Glutamatergic neuron (in vitro differentiated cells): ENCODE measurements at places on chromosomes 3 and 15. TPM values are rescaled to one million over a fixed set of nuclear protein-coding genes. Genes with fewer than 3 reads are reported as not detected.

DNA sequence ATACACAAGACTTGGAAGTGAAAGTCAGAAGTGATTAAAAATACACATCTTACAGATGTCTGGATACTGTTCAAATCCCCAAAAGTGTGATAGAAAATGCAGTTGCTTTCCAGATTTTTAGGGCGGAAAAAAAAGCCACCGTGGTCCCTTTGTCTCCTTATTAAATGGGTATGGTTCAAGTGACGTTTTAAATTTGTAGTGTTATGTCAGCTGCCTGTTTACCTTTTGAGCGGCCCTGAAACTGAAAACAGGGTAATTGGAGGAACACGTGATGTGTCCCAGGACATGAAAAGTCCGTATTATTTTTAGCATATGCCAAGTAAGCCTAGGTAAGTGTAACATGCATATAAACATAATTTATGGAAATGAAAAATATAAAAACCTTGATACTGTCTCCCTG is 109.0 kb upstream of the PDZRN3 start:
- DNase-seq = no peak

DNA sequence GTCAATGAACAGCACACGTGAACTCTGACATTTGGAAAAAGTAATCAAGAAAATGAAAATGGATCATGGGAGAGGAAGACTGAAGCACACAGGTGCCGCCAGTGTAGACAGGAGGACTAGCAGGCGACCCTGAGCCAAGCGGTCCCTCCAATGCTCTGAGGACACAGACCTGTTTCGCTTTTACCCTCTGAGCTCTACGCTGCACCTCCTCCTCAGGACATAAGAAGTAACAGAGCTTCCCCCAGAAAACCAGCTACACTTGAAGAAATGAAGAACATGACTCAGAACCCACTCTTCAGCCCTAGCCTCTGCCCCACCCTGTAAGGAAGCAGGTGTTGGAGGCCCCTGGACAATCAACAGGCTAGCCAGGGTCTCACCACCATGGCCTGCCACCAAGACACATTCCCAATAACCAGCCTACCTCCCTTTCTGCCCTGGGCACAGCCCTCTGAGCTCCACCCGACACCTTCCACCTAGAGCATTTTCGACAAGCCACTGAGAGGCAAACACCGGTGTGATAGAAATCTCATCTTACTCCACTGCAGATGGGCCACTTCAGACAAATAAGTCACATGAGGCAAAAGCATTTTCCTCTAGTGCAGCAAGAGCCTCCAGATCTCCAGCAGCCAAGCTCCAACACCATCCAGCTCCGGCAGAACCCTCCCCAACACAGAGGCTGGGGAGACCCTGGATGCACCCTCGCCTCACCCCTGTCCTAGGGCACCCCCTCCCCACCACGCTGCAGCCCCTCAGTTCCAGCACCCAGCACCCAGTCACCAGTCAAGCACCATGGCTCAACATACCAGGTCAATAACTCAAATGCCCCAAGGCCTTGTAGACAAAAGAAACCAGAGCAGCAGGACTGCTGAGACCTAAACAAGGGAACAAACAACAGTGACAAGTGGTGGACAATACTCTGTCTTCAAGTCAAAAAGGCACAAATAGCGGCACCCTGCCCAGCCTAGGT is 11.4 kb downstream of the FAM174B start:
- DNase-seq = no peak

GRCh38 chr3:115401298-115401697 is 222.0 kb upstream of the GAP43 start:
- no peak for DNase-seq

GRCh38 chr3:27185231-27185989 is 183.8 kb downstream of the NEK10 start:
- no peak for DNase-seq

The NANOGP8 gene
- 0.86 TPM for total RNA-seq

The CADPS gene
- total RNA-seq = 265 TPM

DNA sequence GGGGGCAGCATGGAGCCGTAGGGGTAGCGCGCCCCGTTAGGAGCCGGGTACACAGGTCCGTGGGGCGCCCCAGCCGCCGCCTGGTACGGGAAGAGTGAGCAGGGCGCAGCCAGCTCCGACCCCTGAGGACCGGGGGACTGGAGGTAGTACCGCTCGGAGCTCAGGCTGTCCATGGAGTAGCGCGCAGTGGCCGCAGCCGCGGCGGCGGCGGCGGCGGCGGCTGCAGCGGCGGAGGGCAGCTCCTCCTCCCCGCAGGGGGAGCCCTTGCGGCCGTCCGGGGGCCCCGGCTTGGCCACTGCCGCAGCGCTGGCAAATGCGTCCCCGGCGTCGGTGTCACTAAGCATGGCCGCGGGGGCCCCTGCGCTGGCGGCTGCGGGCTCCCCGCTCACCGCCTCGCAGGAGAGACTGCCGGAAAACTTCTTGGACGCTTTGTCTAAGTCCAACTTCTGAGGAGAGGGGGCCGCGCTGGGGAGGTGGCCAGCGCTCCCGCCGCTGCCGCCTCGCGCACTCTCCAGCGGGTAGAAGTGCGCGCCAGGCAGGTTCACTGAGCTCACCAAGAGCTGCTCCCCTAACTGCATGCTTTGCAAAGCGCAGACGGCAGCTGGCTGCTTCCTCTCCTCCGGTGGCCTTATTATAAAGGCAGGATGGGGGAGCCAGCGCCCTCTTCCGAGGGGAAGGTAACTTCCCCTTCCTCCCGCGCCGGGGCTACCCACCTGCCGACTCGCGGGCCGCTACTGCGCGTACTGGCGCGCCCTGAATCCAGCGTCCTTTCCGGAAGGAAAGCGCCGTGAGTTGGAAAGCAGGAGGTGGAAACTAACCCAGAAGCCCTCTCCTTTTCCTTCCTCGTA is at the start of gene EOMES:
Gene EOMES, minus strand, starts transcription at position 607 of the 848 bp plus-strand sequence. Its CDS starts 29 bp downstream, at position 578.
- DNase-seq = peak; percentile 70

- no peak for DNase-seq
Measured at GRCh38 chr3:59680919-59681318, 631.1 kb upstream of the CFAP20DC start.

DNA sequence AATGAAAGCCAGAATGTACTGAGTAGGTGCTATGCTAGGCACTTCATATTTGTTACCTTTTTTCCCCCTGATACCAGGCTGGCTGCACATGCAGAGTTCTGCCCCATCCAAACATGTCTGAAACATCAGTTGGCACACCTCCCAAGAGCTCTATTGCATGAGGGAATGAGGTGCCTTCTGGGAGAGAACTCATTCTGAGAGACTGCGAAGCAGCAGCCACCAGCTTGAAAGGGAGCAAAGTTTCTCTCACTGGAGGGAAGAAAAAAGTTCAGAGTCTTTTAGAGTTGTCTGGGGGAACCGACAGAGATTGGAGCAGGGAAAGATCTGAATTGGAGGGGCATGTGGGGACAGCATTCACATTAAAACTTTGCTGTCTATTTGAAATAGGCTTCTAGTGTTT is 84.1 kb downstream of the AGBL1 start:
- DNase-seq = no peak

The GOLGA8S gene
- total RNA-seq = not detected

DNA sequence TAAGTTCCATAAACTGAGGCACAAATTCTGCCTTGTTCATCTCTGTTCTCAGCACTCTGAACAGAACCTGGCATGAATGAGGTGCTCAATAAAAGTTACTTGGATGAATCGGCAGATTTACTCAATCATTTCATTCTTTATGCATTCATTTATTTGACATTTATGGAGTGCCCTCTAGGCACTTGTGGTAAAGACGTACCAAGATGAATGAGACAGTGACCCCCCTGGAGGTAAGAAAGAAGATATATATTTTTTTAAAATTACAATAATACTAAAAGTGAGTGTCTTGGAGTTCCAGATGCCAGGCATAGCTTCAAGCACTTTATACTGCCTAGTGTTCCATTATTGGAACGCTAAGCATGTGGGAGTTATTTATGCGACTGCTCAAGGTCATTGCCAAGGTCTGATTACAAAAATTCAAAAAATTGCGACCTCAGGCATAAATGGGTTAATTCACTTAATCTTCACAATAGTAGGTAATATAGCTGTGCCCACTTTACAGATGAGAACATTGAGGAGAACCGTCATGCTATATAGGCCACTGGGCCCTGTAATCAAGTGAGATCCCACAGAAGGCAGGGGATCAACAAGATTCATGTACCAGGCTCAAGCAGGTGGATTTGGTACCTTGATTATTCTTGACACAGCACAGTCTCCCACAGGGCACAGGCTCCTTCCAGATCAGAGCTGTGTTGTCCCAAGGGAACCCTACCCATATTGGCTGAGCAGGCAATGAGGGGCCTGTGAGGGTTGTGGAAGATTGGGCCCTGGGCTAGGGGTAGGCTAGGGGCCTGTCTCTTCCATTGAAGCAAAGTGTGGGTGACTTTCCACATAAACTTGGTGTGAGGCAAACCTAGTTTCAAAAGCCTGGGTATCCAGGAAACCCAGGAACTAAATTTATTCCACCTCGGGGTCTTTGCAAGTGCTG is 10.7 kb downstream of the XIRP1 start:
- DNase-seq = no peak

DNA sequence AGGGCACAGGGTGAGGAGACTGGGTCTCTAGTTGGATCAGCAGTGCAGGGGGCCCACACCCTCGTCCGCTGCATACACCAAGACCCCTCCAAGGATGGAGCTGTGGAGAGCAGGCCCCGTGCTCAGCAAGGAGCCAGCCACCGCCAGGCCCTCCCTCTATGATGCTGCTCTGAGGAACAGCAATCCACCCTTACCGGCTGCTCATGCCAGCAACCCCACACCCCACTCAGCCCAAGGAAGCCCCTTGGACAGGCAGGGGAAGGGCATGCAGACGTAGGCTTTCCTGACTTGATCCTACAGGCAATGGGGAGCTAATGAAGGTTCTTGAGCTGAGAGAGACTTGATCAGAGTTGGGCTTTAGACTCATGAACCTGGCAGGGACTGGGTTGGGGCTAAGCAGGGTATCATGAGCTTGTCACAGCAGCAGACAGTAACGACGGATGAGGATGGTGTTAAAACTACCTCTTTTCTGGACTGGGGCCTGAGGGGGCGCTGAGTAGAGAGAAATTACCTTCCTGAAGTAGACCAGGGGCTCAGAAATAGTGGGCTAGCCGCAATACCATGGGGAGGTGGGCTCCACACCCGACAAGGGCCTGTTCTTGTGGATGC is 50.5 kb upstream of the FGD5 start:
- DNase-seq = no peak

GRCh38 chr3:174547801-174548435 is 311.2 kb upstream of the NAALADL2 start:
- DNase-seq = no peak

GRCh38 chr3:112170046-112170445 is 37.0 kb upstream of the GCSAM start:
- no peak for DNase-seq

The GOLGA8T gene
- not detected for total RNA-seq

GRCh38 chr3:189624130-189624529 is 7.1 kb upstream of the TP63 start:
- DNase-seq = no peak

The HIGD2B gene
- not detected for total RNA-seq

DNA sequence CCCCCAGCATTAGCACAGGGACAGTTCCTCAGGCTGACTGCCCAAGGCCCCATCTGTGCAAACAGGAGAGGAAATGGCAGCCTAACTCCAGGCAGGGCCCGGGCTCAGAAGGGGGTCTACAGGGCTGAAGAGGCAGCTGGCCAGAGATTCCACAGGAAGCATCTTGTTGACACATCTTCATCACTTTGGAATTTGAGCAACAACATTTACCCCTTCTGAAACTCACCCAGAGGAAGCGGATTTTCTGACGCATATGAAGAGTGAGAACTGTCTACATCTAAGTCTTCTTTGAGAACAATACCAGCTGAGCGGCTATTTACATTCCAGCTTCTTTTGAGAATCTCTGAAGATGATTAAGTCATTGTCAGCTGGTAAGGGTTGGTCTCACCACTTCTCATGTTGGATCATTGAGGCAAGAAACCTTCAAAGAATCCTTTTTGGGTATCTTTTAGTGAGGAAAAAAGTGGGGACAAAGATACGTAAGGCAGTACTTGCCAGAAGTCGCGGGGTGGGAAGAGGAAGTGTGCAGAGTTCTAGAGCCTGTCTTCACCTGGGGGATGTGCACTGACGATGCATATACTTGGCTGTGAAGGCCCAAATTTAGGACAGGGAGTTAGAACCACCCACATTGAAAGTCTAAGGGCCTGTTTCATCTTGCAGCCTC is 25.4 kb upstream of the SRP14 start:
- DNase-seq = no peak

DNA sequence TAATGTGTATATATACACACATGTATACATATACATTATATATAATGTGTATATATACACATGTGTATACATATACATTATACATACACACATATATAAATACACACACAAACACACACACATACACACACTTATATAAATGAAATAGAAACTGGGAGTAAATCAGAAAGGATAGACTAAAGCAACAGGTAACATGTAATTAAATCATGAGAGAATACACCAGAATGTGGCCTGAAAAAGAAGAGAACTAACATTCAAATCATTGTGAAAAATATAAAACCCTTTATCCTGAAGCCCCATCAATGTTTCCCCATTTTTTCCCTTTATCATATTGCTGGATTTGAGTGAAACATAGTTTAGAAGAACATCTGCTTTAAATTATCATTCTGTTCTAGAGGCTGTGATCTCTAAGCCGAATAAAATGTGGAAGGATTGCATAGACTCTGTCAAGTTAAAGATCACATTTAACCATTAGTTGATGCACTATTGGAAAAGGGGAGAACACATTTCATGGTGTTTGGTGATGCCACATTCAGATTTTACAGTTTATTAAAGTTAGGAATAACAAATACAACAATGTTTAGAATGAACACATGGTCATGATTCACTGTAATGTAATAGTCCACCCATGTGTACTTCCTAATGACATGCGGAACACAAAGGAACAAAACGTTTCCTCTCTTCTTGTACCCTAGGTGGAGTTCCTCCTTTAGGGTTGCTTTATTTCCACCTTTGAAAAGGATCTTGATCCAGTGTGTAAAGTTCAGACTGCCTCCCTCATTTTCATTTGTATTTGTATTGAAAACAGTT is 12.5 kb upstream of the THRB start:
- no peak for DNase-seq

The TRPC1 gene
- 23.2 TPM for total RNA-seq

DNA sequence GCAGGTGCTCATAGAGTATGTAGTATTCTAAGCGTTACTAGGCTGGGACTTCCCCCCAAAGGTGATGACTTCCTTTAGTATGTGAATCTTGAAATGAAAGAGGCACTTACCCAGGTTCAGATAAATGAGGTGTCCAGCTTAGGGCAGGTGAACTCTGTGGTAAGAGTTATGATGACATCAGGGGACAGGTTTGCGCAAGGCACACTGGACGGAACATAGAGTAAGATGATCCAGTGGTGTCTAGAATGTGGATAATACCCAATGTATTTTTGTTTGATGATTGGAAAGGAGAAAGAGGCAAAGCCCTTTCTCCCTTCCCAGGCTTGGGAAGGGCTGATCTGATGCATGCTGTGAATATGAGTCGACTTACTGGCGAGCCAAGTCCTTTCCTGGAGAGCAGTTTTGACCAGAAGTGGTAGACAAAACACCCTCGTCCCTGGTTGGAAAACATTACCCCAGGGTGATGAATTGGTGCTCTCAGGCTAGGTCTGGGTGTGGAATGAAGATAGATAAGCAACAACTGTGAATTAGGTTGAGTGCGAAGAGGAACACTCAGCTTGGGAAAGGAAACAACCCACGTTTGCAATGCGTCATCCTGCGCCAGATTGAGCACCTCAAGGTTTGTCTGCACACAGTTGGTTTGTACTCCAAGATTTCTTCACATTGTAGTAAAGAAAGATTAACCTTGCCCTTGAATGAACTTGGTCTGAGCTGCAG is 124.2 kb downstream of the GHSR start:
- no peak for DNase-seq

The DAPK2 gene
- total RNA-seq = 2.6 TPM

The FOXL2 gene
- total RNA-seq = not detected
